ENCODE measurements at places on chromosomes 12 and 14.

- DNase-seq, result peak; percentile 81
Measured at GRCh38 chr12:575948-576614, 87.2 kb downstream of the NINJ2 start.

DNA sequence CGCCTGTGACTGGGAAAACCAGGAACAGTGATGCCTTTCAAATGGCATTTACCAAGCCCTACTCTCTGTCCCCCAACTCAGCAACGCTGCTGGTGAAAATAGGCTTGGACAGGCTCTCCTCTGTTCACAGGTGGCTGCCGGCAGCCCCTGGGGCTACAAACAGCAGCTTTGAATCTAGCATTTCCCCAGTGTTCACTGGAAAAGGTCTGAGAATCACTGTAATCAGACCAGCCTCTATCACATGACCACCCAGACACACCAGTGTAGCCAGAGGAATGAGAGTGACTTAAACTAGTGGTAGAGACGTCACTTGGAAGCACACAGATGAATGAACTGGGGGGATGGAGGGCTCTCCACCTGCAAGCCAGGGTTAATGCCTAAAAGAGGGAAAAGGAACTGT lies 151.8 kb downstream of the FOXN3 start:
- no peak for DNase-seq

GRCh38 chr12:54071942-54072341 lies 18.3 kb downstream of the HOXC4 start:
- no peak for DNase-seq

DNA sequence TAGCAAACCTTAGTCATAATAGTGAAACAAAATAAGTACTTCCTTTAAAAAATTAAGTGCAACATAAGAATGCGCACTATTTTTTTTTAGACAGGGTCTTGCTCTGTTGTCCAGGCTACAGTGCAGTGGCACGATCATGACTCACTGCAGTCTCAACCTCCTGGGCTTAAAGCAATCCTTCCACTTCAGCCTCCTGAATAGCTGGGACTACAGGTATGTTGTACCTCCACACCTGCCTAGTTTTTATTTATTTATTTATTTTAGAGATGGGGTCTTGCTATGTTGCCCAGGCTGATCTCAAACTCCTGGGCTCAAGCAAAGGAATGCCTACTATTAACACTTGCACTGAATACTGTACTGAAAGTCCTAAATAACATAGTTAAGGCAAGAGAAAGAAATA lies 93.8 kb downstream of the NUMB start:
- DNase-seq, result no peak

All from stimulated activated CD4-positive, alpha-beta T cell treated with anti-CD3 and anti-CD28 coated beads, Interleukin-1b, Interleukin-23, amount 100 ng/mL, for 1 hour (primary cell).